ENCODE measurements at places on chromosomes 5 and 9.
A peak's percentile ranks its signal among the peaks of the same experiment; 100 is the strongest.

- no peak for DNase-seq
These were observed 32.0 kb downstream of the SEMA6A start for GRCh38 chr5:116542619-116543018.

DNA sequence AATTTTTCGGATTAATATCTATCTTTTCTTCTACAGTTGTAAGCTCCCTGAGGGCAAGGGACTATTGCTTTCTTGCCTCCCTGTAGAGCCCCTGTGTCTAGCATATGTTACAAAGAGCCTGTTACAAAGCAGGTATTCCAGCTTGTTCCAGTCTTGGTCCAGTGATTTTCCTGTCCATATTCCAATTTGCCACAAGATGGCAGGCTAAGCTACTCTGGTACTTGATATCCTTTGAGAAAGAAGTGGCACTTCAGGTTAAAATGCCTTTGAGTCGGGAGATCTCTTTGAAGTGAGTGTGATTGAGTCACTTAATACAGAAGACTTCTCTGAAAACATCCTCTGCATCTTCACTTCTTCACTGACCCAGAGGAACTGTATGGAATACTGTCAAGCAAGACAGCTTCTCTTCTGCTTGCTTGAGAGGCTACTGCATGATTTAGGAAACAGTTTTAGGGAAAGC, 24.5 kb downstream of the CAVIN4 start:
- no peak for DNase-seq

DNA sequence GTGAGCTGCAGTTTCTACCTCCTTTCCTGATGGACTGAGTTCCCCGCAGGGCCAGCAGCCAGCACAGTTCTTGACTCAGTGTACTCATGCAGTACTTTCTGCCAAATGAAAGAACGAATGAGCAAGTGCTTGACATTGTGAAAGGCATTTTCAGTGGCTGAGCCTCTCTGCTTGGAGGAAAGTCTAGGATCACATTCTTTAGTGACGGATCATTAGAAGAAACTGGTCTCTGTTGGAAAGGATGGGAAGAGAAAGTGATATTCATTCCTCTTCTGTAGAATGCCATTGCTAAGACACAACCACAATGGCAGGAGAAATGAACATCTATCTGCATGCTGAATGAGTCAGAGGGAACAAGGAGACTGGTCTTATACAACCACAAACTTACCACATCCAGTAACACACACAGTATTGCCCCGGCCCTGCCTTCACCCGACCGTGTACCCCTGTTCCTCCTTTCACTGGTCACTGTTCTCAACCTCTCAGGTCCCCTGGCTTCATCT, 206.9 kb downstream of the CRB2 start:
- no peak for DNase-seq

DNA sequence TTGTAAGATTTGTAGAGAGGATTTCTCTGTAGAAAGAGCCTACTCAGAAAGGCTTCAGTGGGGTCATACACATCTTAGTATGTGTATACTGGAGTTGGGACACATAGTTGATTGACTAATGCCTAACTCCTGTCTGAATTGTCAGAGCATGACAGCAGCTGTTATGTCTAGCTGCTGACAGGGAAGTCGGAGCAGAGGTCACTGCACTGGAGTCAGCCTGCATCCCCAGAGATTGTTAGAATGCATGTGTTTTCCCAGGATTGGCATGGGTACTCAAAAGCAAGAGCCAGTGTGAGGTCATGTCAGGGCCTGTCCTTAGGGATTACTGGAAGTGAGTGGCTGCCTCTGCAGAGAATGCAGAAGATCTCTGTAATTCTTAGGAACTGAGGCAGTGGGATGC, 82.7 kb downstream of the ITGA1 start:
- no peak for DNase-seq

DNA sequence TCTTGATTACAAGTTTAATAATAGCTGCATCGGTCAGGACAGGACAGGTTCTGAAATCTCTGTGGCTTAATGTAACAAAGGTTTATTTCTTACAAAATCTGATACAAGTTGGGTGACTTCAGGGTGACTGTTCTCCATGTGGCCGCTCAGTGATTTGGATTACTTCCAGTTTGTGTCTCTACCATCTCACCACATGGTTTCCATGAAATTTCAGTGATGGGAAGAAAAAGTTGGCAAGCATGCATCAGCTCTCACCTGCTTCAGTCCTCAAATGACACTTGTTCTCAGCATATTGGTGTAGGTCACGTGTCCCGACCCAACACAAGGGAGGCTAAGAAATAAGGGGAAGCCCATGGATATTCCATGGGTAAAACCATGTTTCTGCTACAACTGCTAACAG, 7.8 kb upstream of the TMEM268 start:
- DNase-seq, result no peak

DNA sequence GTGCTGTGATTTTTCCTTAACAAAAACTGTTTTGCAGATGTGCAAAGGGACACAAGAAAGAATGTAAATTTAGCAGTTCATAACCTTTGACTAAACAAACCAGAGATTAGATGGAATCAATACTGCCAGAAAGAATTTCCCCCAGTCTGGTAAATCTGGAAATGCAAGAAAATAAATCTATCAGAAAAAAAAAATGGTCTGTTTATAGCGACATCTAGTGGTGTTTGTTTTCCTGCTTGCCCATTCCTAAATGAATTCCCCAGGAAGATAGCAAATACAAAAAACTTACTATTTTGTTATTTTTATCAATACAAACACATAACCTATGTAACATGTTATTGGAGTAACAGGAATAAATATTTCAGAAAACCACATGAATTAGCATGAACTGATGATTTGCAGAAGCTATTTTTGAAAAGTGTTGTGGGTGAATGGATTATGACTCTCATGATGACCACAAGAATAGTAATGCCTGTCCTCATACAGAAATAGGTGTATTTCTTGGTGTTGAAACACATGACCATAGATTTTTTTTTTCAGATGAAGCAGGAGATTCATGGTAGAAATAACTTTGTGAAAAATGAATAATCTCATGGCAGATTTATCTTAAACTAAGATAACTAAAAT, 1703.8 kb downstream of the MAT2B start:
- no peak for DNase-seq

DNA sequence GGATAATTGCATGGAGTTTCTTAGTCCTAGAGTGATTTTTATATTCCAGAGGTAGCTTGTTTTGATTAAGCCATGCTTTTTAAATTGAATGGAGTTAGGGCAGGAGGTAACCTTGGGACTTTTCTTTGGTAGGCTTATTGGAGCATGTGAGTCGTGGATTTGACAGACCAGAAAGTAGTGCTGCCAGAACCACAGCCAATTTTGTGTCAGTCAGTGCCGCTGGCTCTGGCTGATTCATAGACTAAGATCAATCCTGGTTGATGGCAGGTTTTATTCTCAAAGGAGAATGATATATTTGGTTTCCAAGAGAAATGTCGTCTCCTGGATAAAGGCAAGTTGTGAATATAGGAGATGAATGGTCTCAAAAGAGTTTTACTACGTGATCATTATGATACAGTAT, 20.3 kb downstream of the RAI14 start:
- DNase-seq, result no peak

- DNase-seq, result peak; percentile 78
These were observed 14.9 kb upstream of the FGFR4 start for GRCh38 chr5:177071666-177072385.

- DNase-seq, result no peak
These were observed 60.8 kb upstream of the PHYKPL start for GRCh38 chr5:178293400-178293799.

- no peak for DNase-seq
These were observed 124.2 kb downstream of the TLE1 start for GRCh38 chr9:81565144-81565543.

GRCh38 chr9:99606957-99607356, 214.7 kb upstream of the NR4A3 start:
- no peak for DNase-seq

- peak; percentile 21 for DNase-seq
These were observed 12.6 kb downstream of the FAM78A start for GRCh38 chr9:131263701-131264100.

GRCh38 chr5:101860145-101860544, 435.9 kb downstream of the SLCO4C1 start:
- DNase-seq, result no peak

DNA sequence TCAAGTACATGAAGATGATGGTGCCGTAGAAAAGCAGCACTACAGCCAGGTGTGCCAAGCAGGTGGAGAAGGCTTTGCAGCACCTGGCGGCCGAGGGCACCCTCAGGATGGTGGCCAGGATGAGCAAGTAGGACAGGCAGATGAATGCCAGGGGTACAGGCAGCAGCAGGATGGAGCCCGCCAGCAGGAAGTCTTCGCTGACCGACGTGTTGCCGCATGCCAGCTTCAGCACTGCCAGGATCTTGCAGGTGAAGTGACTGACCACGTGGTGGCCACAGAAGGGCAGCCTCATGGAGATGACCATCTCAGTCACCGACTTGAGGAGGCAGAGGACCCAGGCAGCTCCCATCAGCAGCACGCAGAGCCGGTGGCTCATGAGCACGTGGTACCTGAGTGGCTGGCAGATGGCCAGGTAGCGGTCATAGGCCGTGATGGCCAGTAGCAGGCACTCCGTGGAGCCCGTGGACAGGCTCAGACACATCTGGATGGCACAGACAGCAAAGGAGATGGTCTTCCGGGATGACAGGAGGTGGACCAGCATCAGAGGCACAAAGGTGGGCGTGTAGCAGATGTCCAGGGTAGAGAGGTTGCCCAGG, 482 bp downstream of the OR13J1 start:
- DNase-seq, result no peak

GRCh38 chr5:96765043-96765442, 42.7 kb downstream of the ERAP1 start:
- no peak for DNase-seq

- no peak for DNase-seq
These were observed 31.0 kb downstream of the CAMK4 start for GRCh38 chr5:111255169-111255568.

DNA sequence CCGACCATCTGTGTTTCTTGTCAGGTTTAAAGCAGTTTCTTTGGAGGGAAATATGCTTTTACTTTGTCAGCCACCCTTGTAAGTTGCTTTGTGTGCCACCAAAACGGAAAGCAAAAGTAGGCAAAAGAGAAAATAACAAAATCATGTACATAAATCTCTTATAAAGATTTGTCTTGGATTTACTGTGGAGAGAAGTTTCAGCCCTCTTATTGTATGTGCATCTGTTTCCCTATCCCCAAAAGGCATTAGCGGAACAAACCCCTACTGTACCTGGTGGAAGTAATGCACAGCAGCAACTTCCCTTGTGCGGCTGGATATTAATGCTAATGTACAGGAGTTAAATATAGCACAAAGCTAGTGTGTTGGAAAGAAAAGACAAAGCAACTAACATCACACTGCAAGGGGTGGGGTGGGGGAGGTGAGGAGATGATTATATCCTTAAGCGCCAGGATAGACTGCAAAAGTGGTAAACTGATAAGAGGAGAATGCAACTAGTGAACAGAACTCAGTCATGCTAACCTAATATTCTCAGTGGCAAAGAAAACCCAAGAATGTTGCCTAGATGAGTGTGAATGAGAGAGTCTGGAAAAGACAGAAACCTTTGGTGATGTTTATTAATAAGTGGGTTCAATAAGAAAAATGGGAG, 396.5 kb upstream of the MEF2C start:
- DNase-seq, result no peak

GRCh38 chr5:1376981-1377380, 32.1 kb upstream of the CLPTM1L start:
- DNase-seq, result no peak

DNA sequence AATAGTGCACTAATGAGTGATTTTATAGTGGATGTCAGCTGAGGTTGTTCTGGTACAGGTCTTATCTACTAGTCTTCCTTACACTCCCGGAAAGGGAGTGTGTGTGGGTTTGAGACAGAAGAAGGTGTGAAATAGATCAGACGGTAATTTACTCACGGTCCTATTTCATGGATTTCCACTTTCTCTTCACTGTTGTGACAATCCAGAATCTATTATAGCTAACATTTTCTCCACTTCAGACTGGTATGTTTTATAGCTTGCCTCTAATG, 7.0 kb upstream of the C9 start:
- no peak for DNase-seq

DNA sequence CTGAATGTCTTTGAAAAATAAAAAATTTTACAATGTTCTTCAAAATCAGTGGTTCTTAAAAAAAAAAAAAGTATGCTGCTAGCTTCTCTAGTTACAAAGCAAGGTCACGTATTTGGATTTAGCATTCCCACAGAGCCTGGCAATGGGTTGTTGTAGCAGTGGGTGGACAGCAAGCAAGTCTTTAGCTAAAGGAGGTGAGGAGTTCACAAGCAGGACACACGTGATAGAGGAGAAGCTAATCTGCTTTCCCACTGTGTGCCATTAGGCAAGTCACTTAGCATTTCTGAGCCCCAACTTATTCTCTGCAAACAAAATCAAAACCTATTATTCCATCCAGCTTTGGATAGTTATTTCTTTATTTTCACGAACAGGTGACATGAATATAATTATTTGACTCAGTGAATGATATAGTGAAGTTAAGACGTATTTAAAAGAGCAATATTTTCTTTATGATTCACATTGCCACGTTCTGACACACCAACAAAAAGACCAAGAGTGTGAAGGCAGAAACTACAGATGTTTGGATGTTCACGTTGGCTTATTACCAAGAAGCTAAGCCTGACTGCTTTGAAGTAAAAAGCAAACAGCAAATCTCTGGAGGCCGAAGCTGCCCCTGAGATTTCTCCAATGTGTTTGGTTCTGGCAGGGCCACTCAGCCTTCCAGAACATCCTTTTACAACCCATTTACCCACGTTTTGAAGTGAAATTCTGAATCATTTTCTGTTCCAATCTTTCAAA, 612.1 kb upstream of the CDH6 start:
- no peak for DNase-seq

- no peak for DNase-seq
These were observed 342.6 kb downstream of the DMAC1 start for GRCh38 chr9:7456793-7457530.

GRCh38 chr5:40681363-40682153, 1.8 kb downstream of the PTGER4 start:
- DNase-seq, result peak; percentile 47

DNA sequence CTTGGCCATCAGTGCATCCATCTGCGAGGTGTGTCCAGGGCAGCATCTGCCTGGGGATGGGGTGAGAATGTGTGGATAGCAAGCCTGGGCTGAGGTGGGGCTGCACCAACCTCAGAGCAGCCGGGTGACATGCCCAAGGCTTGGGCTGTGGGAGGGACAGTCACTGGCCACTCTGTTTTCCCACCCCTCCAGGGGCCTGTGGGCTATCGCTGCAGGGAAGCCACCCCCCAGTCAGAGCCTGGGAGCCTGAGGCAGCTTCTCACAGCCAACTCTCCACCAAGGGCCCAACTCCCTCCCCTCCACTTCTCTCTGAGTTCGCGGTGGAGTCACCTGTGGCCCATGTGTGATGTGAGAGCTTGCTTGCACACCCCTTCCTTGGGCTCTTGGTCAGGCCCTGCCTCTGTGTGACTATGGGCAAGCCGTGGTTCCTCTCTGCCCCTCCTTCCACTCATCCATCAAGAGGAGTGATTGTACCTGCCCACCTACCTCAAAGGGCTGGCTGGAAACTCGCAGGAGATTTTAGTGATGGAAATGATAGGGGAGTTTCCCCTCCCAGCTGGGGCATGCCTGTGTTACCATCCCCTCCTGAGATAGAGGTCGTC, 54.8 kb downstream of the DAB2IP start:
- no peak for DNase-seq

- DNase-seq, result peak; percentile 40
These were observed 2.6 kb upstream of the CPEB4 start for GRCh38 chr5:173885475-173886010.

GRCh38 chr5:150309101-150309885, 6.6 kb upstream of the ARSI start:
- DNase-seq, result no peak

- no peak for DNase-seq
These were observed 102.8 kb upstream of the CDKN2B start for GRCh38 chr9:22111954-22112247.

- DNase-seq, result no peak
These were observed 158.3 kb upstream of the PITX1 start for GRCh38 chr5:135192351-135192750.

- DNase-seq, result no peak
These were observed 138.8 kb upstream of the LIFR start for GRCh38 chr5:38695021-38695958.

Data from CD4-positive, alpha-beta T cell treated with Interleukin-6 for 4 hours (primary cell).